PC-9 (cell line): ENCODE measurements at places on chromosomes 4 and X. TPM values are rescaled to one million over a fixed set of nuclear protein-coding genes. Genes with fewer than 3 reads are reported as not detected.

STAP1 gene
- total RNA-seq: not detected in 2 replicates

- no peak for DNase-seq
Measured at GRCh38 chr4:74408639-74409038, 36.3 kb upstream of the AREG start.

CTAG2 gene
- not detected in 2 replicates for total RNA-seq

DNA sequence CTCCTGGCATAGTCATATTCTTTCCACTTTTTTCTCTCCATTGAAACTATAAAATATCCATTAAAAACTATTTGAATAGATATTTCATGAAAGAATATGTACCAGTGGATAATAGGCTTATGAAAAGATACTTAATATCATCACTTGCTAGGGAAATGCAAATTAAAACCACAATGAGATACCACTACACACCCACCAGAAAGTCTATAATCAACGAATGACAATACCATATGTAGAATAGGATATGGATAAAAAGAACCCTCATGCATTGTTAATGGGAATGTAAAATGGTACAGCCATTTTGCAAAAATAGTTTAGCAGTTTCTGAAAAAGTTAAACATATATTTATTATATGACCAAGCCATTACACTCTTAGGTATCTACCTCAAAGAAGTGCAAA lies 218.7 kb upstream of the GPC4 start:
- no peak for DNase-seq

DNA sequence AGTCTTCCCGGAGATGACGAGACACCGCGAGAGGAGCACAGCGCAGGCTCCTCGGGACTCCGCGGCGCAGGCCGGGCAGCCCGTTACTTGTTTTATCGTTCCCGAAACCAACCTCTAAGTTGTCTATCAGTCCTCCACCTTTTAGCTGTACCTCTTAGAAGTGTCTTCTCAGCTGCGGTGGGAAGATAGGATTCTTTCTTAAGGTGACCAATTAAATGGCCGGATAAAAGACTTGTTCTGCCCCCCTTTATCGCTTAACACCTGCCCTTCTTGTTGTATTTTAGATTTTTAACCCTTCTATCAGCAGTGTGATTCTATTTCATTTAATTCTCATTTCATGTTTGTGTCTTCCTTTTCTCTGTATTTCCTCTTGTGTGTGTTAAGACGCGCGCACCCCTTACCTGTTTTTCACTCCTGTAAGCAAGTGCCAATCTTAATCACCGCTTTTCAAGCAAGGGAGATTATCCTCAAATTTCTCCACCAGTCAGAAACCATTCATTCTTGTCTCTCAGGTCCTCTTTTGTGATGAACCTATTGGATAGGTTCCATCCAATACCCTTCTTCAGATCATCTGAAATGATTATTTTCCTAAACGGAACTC lies at the start of gene SLC9B2:
Gene SLC9B2, minus strand, starts transcription at position 15 of the 601 bp plus-strand sequence. CDS start 9,211 bp downstream, outside the sequence.
- no peak for DNase-seq

TMSB15C gene
- total RNA-seq: not detected in 2 replicates

- no peak for DNase-seq
Measured at GRCh38 chrX:110381216-110381615, 22.6 kb downstream of the RTL9 start.

- DNase-seq: no peak
Measured at GRCh38 chr4:146059151-146059550, 116.4 kb upstream of the LSM6 start.

MAGEA12 gene
- 17.2 and 24.2 TPM in 2 replicates for total RNA-seq

DNA sequence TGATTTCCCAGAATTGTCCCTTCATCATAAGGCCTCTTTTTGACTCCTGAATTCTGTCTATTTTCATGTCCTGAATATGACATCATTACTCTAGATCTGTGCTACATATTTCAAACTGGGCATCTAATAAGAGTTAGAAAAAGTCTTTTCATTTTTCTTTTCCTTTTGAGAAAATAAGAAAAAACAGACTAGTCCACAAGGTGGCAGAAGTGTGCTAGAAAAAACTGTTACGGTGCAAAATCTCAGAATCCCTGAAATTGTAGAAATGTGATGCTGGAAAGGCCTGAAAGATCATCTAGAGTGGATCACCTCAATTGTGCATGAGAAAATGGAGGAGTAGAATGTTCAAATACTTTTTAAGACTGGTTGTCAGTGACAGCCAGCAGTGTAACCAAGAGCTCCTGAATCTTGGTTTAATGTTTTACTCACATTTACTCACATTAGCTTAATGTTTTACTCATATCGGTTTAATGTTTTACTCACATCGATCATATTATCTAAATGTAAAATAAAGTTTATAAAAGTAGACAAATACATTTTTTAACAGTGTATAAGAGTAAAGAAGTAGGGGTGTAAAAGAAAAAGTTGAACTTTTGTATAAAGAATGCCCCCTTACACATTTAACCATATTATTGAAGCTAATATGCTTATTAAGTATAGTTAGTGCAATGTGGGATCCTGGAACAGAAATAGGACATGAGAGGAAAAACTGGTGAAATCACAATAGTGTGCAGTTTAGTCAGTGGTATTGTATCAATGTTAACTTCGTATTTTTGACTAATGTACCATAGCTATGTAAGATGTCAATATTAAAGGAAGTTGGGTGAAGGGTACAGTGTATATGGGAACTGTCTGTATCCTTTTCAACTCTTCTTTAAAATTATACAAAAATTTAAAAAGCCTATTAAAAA lies 15.2 kb downstream of the ASB11 start:
- no peak for DNase-seq

CASP6 gene
- 22.3 and 22.4 TPM in 2 replicates for total RNA-seq

ADH1C gene
- total RNA-seq: 0.50 and 0.63 TPM in 2 replicates

- DNase-seq: no peak
Measured at GRCh38 chr4:125041372-125041930, 273.3 kb upstream of the FAT4 start.

DNA sequence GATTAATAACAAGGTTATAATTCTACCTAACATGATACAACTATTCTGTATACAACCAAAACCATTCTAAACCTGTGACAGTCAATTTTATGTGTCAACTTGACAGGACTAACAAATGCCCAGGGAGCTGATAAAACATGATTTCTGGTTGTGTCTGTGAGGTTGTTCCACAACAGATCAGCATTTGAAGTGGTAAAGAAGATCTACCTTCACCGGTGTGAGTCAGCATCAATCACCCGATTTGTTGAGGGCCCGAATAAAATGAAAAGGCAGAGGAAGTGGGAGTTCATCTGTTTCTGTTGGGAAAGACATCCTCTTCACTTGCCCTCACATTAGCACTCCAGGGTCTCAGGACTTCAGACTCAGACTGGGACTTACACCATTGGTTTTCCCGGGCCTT lies 187.9 kb downstream of the MAB21L2 start:
- no peak for DNase-seq

DNA sequence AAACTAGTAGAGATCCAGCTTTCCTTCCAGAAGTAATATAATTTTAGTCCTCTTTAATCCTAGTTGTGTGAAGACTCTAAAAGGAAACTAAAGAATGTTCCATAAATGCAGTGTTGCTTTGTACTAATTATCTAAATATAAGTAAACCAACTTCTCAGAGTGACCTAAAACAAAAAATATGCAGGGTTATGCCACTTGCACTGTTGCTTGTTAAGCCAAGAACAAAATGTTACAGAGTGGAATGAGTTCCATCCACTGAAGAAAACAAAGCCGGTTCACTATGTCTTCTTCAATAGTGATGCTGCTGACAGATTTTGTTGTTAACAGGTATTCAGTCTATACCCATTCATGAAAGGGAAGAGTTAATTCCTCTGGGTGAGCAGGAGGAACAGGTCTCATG lies 252.0 kb upstream of the DIAPH2 start:
- no peak for DNase-seq

DNA sequence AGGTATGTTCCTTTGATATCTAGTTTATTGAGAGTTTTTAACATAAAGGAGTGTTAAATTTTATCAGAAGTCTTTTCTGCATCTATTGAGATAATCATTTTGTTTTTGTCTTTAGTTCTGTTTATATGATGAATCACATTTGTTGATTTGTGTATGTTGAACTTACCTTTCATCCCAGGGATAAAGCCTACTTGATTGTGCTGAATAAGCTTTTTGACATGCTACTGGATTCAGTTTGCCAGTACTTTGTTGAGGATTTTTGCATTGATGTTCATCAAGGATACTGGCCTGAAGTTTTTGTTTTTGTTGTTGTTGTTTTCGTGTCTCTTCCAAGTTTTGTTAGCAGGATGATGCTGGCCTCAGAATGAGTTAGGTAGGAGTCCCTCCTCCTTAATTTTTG lies 10.8 kb upstream of the AFM start:
- no peak for DNase-seq

FSTL5 gene
- 23.0 and 29.4 TPM in 2 replicates for total RNA-seq

DNA sequence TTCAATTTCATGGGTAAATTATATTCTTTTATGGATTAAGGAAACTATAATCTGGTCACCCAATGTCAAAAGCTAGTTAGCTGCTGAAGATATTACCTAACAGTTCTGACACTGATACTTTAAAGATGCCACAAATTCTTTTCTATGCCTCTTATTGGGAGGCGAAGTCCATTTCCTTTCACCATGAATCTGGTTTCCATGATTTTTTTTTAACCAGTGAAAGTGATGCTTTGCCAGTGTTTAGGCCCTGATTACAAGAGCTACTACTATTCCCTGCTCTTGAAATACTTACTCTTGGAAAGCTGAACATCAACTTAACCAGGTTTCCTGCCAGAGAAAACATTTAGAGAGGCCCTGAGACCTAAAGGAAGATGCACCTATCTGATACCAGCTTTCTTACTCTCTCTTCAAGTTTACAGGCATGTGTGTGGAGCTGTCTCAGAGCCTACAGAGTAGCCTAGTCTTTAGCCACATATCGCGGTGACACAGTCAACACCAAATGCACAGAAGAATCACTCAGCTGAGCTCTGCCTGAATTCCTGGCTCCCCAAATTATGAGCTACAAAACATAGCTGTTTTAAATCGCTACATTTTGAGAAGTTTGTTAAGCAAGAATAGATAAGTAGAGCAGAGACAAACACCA lies 1280.8 kb downstream of the PCDH7 start:
- no peak for DNase-seq

HSFX2 gene
- 0.28 and 0.80 TPM in 2 replicates for total RNA-seq

DNA sequence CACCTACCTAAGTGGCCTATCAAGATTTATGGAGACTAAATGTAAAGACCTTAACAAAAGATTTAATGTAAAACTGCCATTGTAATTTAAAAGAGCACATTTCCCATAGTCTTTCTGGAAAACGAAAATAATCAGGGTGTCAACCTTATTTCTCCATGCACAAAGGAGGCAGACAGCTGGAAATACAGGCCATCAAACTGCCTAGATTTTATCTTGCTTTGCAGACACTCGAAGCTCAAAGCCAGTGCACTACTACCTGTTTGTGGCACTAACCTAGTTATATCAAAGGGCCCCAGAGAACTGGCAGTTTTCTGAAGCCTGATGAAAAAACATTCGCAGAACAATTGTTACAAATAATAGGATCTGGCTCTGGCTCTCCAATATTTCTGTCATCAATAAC lies 863.9 kb downstream of the STPG2 start:
- DNase-seq: no peak

GRCh38 chr4:10442976-10443375 lies 14.2 kb downstream of the ZNF518B start:
- DNase-seq: no peak

- DNase-seq: no peak
Measured at GRCh38 chr4:1334579-1334895, 12.5 kb upstream of the UVSSA start.

DNA sequence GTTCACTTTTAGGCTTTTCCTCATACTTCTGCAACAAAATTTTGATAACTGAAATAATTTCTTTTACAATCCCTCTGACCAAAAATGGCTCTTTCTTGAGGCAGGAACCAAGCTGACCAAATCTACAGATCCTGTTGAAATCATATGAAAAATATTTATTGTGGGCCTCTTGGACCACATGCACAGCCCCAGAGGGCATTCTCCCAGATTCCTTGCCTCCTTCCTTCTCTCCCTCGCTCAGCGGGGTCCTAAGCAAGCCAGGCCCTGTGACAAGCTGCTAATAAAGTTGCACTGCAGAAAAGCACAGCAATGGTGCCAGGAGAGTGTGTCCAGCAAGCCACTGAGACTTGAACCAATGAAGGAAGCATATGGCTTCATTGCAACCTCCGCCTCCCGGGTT lies 40.7 kb downstream of the PRDM5 start:
- DNase-seq: no peak

GRCh38 chr4:7073526-7074390 lies 5.9 kb upstream of the GRPEL1 start:
- peak; percentile 33 for DNase-seq
